ENCODE measurements at places on chromosomes 13 and 19.

GRCh38 chr19:16601378-16602052 is 26.5 kb downstream of the MED26 start:
- DNase-seq = no peak

DNA sequence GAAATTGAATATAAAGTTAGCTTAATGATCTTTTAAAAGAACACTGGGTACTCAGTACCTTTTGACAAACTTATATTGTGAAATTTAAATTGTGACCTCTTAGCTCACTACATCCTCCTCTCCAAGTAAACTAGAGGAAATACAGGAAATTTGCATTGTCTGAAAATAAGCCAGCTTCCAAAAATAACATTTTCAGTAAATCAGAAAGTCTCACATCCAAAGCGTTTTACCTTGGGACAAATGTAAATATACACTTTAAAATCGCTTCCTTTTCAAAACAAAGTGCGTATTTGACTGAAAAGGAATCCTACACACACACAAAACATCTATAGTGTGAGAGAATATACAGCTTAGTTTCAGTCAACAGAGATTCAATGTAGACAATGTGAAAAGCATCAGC is 2.1 kb upstream of the EFNB2 start:
- no peak for DNase-seq

GRCh38 chr13:73677048-73677601 is 457.1 kb downstream of the KLF12 start:
- peak; percentile 30 for DNase-seq

GRCh38 chr13:93378184-93378583 is 151.6 kb downstream of the GPC6 start:
- no peak for DNase-seq

GRCh38 chr13:110938662-110939421 is 24.0 kb upstream of the ANKRD10 start:
- no peak for DNase-seq

DNA sequence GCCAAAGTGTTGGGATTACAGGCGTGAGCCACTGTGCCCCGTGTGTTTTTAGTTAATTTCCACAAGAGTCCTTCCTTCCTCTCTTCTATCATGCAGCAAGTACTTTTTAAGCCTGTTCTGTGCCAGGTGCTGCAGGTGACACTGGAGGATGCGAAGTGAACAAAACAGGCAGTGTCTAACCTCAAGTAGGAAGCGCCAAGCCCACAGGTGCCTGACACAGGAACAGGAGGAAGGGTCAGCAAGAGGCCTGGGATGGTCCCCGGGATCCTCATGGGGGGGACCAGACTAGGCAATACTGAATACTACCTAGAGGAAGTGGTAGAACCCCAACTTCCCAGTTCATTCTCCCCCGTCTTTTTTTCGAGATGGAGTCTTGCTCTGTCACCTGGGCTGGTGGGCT is 1.8 kb upstream of the CALR start:
- DNase-seq = no peak

- peak; percentile 26 for DNase-seq
Measured at GRCh38 chr19:34269968-34270621, 15.7 kb downstream of the GARRE1 start.

GRCh38 chr19:40736661-40737060 is 13.6 kb downstream of the ACTMAP start:
- DNase-seq = no peak

DNA sequence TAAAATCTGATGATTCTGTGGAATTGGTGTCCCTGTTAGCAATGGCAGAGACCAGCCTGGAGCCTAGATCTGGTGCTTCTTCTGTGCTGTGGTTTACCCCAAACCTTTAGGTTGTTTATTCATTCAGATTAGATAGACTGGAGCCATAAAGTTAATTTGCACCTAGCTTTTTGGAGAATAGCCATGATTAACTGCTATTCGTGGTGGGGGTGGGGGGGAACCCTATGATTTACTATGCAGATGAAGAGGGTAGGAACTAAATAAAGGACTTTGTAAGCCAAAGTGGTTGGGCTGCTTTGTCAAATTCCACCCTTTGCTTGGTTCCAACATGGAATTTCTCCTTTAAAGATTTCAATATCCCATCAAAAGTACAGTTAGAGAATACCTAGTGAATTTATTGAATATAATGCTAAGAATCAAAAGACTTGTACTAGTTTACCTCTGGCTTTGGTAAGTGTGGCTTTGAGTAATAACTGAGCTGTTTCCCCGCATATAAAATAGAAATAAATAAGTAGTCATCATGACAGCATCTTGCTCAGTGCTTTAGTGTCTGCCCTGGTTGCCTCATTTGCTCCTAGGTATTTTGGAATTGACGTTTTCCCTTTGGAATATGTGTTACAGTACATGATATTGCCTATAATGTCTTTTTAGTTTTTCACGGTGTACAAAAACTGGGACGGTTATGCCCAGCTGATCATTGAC is 27.6 kb downstream of the SKA3 start:
- no peak for DNase-seq

DNA sequence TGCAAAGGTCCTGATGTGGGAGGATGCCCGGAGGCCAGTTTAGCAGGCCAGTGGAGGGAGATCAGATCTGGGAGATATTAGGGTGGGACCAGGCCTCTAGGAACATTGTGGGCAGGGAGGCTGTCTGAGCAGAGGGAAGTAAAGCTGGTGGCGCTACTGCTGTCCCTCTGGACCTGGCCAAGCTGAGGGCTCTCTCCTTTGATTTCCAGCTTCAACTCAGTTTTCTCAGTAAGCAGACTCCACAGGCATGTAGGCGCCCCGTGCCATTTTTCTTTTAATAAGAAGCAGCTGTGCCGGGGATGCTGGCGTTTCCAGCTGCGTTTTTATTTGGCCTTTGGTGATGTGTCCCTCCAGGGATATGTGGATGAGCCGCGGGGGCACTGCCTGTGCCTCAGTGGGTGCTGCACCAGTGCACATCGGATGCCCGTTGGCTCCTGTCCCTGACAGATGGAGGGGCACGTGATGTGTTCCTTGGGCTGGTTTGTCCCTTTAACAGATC is 6.7 kb downstream of the DNM2 start:
- DNase-seq = no peak

All from skeletal muscle cell (primary cell).